ENCODE measurements at places on chromosomes 2 and 18.

DNA sequence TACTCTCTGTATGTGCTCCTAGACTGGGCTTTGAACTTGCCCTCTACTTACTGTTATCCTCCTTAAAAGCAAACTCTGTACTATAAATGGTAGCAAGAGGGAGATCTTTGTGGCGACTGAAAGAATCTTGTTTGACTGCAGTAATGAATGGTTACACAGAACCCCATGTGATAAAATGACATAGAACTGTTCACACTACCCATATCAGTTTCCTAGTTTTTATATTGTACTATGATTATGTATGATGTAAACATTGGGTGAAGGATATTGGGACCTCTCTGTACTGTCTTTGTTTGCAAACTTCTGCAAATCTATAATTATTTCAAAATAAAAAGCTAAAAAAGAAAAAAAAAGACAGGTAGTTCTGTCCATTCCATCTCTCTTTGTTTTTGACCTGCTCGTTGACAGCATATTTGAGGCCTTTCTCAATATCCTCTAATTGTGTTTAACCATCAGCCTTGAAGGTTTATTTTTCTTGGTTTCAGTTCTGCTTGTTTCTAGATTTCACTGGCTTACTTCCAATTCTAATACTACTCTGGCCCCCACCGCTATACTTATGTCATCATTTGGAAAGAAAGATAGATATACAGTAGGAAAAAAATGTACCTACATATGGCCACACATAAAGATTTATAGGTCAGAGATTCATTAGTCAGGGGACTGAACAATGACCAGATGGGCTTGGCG, 79.2 kb upstream of the MYO3B start:
- no peak for DNase-seq

DNA sequence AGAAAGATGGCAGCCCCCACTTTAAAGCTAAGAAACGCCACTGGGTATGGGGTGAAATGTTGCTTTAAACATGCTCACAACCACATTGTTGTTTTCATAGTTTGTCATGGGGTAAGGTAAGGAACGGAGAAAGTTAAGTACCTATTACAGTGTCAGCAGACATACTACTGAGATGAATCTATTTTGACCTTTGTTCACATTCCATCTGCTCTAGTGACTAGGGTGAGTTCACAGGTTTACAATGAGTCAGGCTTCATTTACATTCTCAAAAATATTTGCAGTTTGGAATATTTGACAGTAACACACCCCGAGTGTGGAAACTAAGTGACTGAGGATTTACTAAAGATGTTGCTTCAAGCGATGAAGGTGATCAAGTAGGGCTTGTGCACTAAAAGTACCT, 428.7 kb upstream of the ACVR2A start:
- no peak for DNase-seq

- no peak for DNase-seq
Measured at GRCh38 chr2:201466050-201466675, 14.6 kb downstream of the STRADB start.

- no peak for DNase-seq
Measured at GRCh38 chr2:129142465-129142864, 823.8 kb upstream of the HS6ST1 start.

Measured in CD4-positive, alpha-beta T cell treated with Interleukin-4 for 1 hour (primary cell).